ENCODE measurements at places on chromosomes 7 and 10. TPM values are rescaled to one million over a fixed set of nuclear protein-coding genes. Genes with fewer than 3 reads are reported as not detected.

HABP2 gene
- not detected for total RNA-seq

GIMAP7 gene
- total RNA-seq: not detected

GRID2IP gene
- not detected for total RNA-seq

FKBP6 gene
- total RNA-seq: not detected
